ENCODE measurements at places on chromosomes 13 and 19. TPM values are rescaled to one million over a fixed set of nuclear protein-coding genes. Genes with fewer than 3 reads are reported as not detected.

Gene RASIP1
- total RNA-seq, result 3.2 TPM

Gene MADCAM1
- total RNA-seq, result 0.09 TPM

Gene PRR22
- 0.40 TPM for total RNA-seq

Gene MIPEP
- 19.5 TPM for total RNA-seq

Gene CCNA1
- 0.37 TPM for total RNA-seq

Gene OR4F17
- not detected for total RNA-seq

Gene KLK12
- not detected for total RNA-seq

DNA sequence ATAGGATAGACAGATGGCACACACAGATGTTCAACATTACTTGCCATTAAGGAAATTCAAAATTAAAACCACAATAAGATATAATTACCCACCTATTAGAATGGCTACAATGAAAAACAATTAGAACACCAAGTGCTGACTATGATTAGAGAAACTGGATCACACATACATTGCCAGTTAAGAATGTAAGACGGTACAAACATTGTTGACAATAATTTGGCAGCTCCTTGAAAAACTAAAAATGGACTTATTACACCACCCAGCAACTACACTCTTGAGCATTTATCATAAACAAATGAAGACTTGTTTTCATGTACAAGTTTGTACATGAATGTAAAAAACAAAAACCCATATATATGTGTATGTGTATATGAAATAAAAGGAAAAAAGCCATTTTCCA, 13.7 kb downstream of the ZNF461 start:
- DNase-seq, result no peak

DNA sequence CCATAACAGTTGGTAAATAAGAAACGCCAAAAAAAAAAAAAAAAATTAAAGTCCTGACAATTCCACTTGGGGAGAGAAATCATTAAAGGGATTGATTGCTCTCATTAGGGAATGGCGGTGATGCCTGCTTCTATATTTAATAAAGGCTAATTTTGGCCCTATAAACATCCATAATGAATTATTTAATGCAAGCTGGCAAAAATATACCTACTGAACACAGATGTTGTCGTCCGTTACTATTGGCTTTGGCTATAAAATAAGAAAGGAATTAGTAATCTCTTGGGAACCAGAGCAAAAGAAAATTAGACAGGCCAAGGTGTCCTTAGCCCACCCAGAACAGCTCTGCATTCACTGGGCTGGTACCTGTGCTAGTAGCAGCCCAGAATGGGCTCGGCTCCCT, 717.3 kb downstream of the DIAPH3 start:
- DNase-seq, result no peak

DNA sequence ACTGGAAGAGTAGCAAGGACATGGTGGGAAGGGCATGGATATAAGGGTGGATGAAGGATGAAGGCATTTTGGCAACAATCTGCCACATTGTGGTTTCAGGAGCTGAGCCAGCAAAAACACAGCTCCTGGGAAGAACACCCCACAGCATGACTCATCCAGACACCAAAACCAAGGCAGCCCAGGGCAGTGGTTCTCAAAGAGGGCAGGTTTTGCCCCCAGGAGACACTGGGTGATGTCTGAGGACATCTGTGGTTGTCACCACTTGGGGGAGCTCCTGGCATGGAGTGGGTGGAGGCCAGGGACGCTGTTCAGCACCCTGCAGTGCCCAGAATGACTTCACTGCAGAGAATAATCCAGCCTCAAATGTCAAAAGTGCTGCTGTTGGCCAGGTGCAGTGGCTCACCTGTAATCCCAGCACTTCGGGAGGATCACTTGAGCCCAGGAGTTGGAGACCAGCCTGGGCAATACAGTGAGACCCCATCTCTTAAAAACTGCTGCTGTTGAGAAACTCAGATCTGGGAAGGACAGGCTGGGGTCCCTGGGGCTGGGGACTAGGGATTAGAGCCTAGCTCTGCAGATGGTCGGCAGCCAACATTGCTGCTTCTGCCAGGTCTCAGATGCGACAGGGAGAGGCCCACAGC, 16.1 kb downstream of the ZFR2 start:
- no peak for DNase-seq

All from neural progenitor cell (in vitro differentiated cells).